ENCODE measurements at places on chromosomes 2 and 18. TPM values are rescaled to one million over a fixed set of nuclear protein-coding genes. Genes with fewer than 3 reads are reported as not detected.

ALKAL2 gene
- total RNA-seq = not detected

IL1R1 gene
- total RNA-seq = 20.4 TPM

SOX11 gene
- not detected for total RNA-seq

FSHR gene
- total RNA-seq = not detected

MORN2 gene
- 6.7 TPM for total RNA-seq

ANKRD62 gene
- total RNA-seq = not detected

NCKAP5 gene
- not detected for total RNA-seq

BCL11A gene
- not detected for total RNA-seq

LOXHD1 gene
- 0.05 TPM for total RNA-seq

PRKAG3 gene
- not detected for total RNA-seq

MC4R gene
- total RNA-seq = not detected

SH3BP4 gene
- total RNA-seq = 0.10 TPM

SNED1 gene
- 3.8 TPM for total RNA-seq

CERKL gene
- not detected for total RNA-seq

CPS1 gene
- 1.7 TPM for total RNA-seq

SCN7A gene
- total RNA-seq = not detected

NXPH2 gene
- not detected for total RNA-seq

PLA2R1 gene
- total RNA-seq = not detected

LYPD1 gene
- total RNA-seq = not detected

SULT1C2 gene
- total RNA-seq = not detected

IFIH1 gene
- 34.2 TPM for total RNA-seq

BARD1 gene
- total RNA-seq = 26.3 TPM

DTNA gene
- total RNA-seq = not detected

Measured in activated CD4-positive, alpha-beta memory T cell treated with anti-CD3 and anti-CD28 coated beads for 36 hours (primary cell).